ENCODE measurements at places on chromosomes 7 and 10.

- H3K27ac ChIP-seq = no peak overlapping the region
- H3K4me1 ChIP-seq = peaks cover 7% of the 10 kb centered on the region
- no peaks in the 10 kb centered on the region for H3K27me3 ChIP-seq
- DNase-seq = no peak
- H3K4me3 ChIP-seq = no peak overlapping the region
Measured at GRCh38 chr7:716222-716621, 10.3 kb upstream of the DNAAF5 start.

GRCh38 chr7:11533229-11533820 lies 298.7 kb downstream of the THSD7A start:
- no peaks in the 10 kb centered on the region for H3K4me1 ChIP-seq
- H3K27ac ChIP-seq = peak overlapping the region; percentile 73

- H3K36me3 ChIP-seq = no peaks in the 10 kb centered on the region
- peaks cover 7% of the 10 kb centered on the region for H3K4me1 ChIP-seq
- H3K4me3 ChIP-seq = no peak overlapping the region
- DNase-seq = no peak
- H3K27me3 ChIP-seq = no peaks in the 10 kb centered on the region
Measured at GRCh38 chr7:34757570-34758110, 99.6 kb downstream of the NPSR1 start.

DNA sequence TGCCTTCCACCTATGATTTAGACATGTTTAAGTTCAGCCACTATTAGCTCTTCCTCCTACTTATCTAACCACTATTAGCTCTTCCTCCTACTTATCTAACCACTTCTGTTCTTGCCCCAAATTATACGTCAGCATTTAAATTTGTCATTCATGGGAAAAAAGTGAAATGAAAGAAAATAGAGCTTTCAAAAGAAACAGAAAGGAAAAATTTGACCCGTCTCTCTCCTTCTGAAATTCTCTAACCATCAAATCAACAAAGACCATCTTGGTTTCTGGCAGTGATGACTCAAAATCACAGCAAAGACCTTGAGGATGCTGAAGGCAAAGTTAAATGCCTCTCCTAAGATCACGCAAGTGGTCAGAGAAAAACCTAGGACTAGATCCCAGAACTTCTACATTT lies 2.6 kb downstream of the LIPA start:
- no peaks in the 10 kb centered on the region for H3K27me3 ChIP-seq
- H3K4me1 ChIP-seq = peaks cover 9% of the 10 kb centered on the region
- no peak overlapping the region for H3K4me3 ChIP-seq
- peaks cover 7% of the 10 kb centered on the region for H3K36me3 ChIP-seq
- DNase-seq = no peak

GRCh38 chr10:4658777-4659176 lies 167.2 kb upstream of the AKR1E2 start:
- no peaks in the 10 kb centered on the region for H3K36me3 ChIP-seq
- no peaks in the 10 kb centered on the region for H3K27me3 ChIP-seq
- no peak overlapping the region for H3K27ac ChIP-seq
- H3K4me3 ChIP-seq = no peak overlapping the region
- H3K4me1 ChIP-seq = peaks cover 27% of the 10 kb centered on the region

- no peaks in the 10 kb centered on the region for H3K27me3 ChIP-seq
- no peak for DNase-seq
- H3K4me1 ChIP-seq = no peaks in the 10 kb centered on the region
- no peak overlapping the region for H3K27ac ChIP-seq
- no peak overlapping the region for H3K4me3 ChIP-seq
- H3K36me3 ChIP-seq = peaks cover 13% of the 10 kb centered on the region
Measured at GRCh38 chr10:112151524-112152039, 32.0 kb downstream of the GPAM start.

GRCh38 chr7:11212080-11212711 lies 238.5 kb downstream of the PHF14 start:
- H3K27ac ChIP-seq = no peak overlapping the region
- no peaks in the 10 kb centered on the region for H3K36me3 ChIP-seq
- DNase-seq = peak; percentile 53
- H3K4me3 ChIP-seq = no peak overlapping the region

DNA sequence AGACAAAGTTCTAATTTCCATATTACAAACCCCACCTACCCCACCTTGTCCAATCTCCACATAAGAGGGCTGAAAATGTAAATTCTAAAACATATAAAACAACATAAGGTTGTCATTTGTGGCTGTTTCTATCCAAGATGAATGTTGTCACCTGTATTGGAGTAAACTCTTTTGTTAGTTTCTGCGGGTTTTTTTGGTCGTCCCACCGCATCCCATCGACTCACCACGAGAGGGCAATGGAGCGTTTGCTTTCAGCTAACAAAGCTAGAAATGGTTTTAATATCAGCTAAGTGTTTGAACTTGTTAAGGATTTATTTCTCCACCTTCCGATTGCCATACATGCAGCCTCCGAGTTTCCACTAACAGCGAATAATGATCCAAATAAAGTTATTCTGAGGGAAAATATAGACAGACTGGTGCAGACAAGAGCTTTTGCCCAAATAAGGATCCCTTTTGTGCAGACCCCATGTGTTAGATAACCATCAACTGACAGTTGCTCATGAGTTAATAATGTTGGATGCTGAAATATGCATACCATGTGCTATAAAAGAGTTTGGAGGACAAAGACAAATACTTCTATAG lies 137.2 kb downstream of the ARID5B start:
- H3K36me3 ChIP-seq = no peaks in the 10 kb centered on the region
- H3K27ac ChIP-seq = peak overlapping the region; percentile 10
- H3K4me1 ChIP-seq = peaks cover 48% of the 10 kb centered on the region

DNA sequence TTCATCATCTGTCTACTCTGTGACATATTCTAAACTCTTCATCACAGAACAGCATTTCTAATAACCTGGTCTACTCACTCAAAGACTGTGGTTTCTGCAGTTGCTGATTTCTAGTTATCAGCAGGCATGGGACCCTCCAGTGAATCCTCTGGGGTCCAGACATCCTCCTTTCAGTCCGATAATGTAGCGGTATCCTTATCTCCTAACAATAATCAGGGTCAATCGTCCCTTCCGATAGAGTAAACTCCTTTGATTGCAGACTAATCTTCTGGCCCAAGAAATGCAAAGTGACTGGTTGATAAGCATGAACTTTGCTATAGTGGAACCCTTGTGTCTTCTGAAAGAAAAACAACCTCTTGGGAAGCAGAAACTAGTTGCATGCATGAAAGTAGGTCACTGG lies 1209.8 kb upstream of the CELF2 start:
- DNase-seq = no peak
- H3K36me3 ChIP-seq = no peaks in the 10 kb centered on the region
- H3K4me1 ChIP-seq = no peaks in the 10 kb centered on the region
